ENCODE measurements at places on chromosomes 5 and 9.

DNA sequence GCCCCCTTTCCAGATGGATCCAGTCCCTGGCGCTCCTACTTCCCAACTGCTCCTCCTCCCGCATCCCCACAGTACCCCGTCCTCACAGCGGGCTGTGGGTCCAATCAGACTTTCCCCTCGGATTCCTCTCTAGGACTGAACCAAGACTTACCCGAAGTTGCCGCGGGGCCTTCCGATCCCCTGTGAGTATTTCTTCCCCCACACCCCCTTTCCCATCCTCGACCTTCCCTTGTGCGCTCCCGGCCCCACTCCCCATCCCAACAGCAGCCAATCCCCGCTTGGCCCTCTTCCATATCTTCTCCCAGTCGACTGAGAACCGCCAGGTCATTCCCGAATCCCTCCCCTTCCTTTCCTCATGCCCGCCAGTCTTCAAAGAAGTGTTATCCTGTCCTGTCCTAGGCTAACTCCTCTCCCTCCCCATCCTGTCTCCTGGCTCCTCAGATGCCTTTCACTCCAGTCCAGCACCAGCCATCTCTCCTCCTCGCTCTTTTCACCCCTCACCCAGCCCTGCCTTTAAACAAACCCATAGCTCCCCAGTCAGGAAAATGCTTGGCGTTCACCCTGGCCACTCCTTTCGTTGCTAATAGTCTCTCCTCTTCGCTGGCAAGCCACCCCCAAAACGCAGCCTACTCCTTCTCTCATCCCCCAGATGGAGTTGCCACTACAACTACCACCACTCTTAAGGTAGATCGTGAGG lies 646 bp downstream of the SWI5 start:
- no peak for DNase-seq

- no peak for DNase-seq
Measured at GRCh38 chr5:154397652-154398406, 48.0 kb upstream of the SAP30L start.

GRCh38 chr9:15578714-15579113 lies 25.9 kb downstream of the CCDC171 start:
- no peak for DNase-seq

GRCh38 chr5:107331882-107332281 lies 338.9 kb downstream of the EFNA5 start:
- DNase-seq: no peak

GRCh38 chr5:169410996-169411783 lies 110.3 kb upstream of the SLIT3 start:
- DNase-seq: no peak

GRCh38 chr9:106757514-106757913 lies 105.5 kb upstream of the ZNF462 start:
- no peak for DNase-seq

DNA sequence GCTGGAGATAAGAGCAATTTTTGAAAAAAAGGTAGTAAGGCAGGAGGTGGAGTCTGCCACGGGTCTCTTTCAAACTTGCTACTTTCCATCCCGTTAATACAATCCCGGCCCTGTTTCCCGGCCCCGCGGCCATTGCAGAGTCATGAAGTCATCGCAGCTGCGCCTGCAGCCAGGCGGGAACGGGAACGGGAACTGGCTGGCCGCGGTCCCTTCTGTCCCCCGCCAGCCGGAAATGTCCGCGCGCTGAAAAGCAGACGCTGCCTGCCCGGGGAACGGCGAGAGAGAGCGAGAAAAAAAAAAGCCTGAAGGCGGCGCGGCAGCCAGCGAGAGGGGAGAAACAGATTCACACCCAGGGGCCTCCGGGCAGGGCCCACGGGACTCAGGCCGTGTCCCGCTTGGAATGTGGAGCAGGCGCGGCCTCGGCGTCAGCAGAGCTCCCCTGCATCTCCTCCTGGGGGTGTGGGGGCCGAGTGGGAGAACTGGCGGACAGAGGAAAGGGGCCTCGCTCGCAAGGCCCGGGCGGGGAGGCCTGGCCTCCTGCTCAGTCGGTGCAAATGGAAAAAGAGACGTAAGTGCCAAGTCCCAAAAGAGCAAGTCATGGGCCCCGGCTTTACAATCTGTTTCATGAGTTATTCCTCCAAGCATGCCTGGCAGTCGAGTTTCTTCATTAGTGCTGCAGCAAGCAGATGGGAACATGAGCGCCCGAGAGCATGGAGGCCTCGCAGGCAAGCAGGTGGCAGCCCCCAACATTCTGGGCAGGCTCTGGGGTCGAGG lies 201.2 kb upstream of the GAS1 start:
- no peak for DNase-seq

- DNase-seq: no peak
Measured at GRCh38 chr5:33755231-33755630, 136.6 kb downstream of the ADAMTS12 start.

- no peak for DNase-seq
Measured at GRCh38 chr5:44605926-44606325, 202.8 kb upstream of the MRPS30 start.

- no peak for DNase-seq
Measured at GRCh38 chr9:81539317-81539716, 150.0 kb downstream of the TLE1 start.

DNA sequence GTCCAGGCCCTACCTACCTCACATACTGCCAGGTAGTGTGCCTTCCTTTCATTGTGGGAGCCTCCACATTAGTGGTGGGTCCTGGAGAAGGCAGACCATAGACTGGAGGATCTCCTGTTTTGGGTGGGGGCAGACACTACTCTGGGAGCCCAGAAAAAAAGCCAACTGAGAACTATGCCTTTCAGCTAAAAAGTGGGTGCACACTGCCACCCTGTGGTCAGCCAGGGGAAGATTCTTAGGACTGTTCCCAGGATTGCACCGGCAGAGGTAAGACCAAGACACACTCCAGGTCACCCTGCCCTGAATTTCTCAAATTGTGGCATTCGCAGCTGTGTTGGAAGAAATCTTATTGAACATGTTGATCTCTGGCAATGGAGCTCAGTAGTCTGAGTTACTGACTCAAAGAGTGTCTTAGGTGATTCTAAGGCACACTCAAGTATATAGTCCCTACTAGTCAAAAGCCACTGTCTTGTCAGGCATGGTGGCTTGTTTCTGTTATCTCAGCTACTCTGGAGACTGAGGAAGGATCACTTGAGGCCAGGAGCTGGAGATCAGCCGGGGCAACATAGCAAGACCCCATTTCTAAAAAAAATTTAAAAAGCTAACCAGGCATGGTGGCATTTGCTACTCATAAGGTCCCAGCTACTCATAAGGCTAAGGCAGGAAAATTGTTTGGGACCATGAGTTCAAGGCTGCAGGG lies 3.6 kb downstream of the SIGMAR1 start:
- peak; percentile 85 for DNase-seq

DNA sequence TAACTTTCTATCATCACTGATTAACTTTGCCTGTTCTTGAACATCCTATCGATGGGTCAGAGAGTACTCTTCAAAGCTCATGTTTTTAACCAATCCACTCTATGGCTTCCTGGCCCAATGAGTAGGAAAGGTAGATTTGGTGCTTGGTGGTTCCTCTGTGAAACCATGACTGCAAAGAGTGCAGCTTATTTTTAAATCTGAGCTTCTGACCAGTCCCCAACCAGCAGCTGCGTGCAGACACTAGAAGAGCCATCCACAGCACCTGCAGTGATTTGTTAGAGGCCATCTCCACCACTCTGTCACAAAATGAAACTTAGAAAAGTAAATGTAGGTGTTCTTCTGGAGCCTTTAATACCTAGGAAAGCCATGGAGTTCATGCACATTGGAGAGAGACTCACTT lies 107.3 kb upstream of the WWC1 start:
- no peak for DNase-seq

GRCh38 chr9:124812441-124812876 lies 35.5 kb downstream of the OLFML2A start:
- DNase-seq: no peak

GRCh38 chr9:71819115-71819739 lies 50.9 kb upstream of the CEMIP2 start:
- no peak for DNase-seq

DNA sequence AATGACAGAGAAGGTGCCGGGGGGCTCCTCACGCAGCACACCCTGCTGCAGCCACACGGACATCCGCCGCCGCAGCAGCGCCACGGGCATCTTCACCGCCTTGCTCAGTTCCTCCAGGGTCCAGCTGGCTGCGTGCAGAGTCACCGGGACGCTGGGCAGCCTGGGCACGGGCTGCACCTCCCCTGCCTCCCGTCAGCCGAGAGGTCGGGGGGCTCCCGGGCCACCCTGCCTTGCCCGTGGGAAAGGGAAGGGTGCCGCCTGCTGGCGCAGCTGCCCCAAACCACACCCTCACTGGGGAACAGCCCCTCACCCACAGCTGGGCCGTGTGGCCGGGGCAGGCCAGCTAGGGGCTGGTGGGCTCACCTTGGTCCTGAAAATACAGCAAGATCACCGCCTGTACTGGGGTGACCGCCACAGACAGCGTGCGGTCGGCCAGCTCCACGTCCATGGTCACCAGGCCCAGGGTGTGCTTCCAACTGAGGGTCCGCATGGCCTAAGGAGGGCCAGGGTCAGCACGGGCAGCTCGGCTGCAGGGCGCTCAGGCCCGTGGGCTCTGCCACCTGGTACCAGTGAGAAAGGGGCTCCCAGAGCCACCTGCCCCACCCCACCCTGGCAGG lies 3.6 kb upstream of the TMEM210 start:
- DNase-seq: no peak

GRCh38 chr5:132086277-132086794 lies 12.7 kb downstream of the CSF2 start:
- no peak for DNase-seq

GRCh38 chr5:100796851-100797250 lies 106.2 kb downstream of the ST8SIA4 start:
- DNase-seq: no peak

- no peak for DNase-seq
Measured at GRCh38 chr5:91018200-91018599, 364.9 kb downstream of the ARRDC3 start.

- DNase-seq: no peak
Measured at GRCh38 chr5:89087128-89087527, 204.1 kb upstream of the MEF2C start.

GRCh38 chr9:22415941-22416691 lies 30.5 kb upstream of the DMRTA1 start:
- DNase-seq: no peak

DNA sequence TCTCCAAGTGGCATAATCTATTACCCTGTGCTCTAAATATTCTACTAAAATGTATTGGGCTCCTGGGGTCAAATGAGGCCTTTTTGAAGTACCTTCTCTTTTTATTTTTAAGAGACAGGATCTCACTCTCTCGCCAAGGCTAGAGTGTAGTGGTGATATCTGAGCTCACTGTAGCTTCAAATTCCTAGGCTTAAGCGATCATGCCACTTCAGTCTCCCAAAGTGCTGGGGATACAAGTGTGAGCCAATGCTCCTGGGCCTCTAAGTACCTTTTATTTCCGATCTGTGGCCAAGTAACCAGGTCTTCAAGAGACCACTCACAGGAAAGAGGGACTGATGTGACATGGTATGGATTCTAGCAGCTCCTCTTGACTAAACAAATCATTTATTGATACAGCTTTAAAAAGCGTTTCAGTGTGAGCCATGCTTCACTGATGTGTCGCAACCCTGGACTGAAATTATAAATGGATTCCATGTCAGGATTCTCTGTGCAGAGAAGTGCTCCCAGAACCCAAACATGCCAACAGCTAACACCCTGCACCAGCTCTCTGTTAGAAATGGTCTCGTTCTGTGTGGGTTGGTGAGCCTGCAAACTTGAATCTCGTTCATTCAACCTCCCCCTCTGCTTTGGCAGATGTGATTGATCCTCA lies 477.8 kb downstream of the HINT1 start:
- DNase-seq: no peak

DNA sequence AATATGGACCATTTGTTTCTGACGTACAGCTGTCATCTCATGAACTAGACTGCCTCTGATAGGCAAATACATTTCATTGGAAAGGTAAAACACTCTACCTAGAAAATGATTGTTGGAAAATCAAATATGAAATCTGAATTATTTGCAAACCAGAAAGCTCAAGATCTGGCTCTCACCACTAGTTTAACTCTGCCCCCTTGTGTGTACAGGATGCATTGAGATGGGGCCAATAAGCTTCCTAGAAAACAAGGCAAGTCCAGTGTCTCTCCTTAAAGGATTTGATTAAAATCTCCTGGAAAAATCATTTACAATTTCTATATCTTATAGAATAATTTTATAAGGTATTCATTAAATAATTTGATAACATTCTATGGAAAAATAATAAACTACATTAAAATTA lies 311.9 kb upstream of the ANKH start:
- DNase-seq: no peak

DNA sequence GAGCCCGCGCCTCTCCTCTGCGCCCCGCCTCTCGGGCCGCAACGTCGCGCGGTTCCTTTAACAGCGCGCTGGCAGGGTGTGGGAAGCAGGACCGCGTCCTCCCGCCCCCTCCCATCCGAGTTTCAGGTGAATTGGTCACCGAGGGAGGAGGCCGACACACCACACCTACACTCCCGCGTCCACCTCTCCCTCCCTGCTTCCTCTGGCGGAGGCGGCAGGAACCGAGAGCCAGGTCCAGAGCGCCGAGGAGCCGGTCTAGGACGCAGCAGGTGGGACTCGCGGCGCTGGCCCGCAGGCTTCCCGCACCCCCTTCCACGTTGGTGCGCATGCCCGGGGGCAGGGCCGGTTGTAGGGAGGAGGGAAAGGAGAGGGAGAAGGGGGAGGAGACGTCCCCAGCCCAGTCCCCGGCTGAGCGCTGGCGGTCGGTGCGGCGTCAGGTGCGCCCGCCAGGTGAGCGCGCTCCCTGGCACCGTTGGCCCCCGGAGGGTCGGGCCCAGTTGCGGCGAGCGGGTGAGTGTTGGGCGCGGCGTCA lies at the start of gene OCLN:
OCLN (plus strand) TSS at position 400 of the 532 bp plus-strand sequence. CDS start 11,455 bp downstream, outside the sequence.
- peak; percentile 66 for DNase-seq

- DNase-seq: no peak
Measured at GRCh38 chr9:69932901-69933300, 110.7 kb upstream of the MAMDC2 start.

DNA sequence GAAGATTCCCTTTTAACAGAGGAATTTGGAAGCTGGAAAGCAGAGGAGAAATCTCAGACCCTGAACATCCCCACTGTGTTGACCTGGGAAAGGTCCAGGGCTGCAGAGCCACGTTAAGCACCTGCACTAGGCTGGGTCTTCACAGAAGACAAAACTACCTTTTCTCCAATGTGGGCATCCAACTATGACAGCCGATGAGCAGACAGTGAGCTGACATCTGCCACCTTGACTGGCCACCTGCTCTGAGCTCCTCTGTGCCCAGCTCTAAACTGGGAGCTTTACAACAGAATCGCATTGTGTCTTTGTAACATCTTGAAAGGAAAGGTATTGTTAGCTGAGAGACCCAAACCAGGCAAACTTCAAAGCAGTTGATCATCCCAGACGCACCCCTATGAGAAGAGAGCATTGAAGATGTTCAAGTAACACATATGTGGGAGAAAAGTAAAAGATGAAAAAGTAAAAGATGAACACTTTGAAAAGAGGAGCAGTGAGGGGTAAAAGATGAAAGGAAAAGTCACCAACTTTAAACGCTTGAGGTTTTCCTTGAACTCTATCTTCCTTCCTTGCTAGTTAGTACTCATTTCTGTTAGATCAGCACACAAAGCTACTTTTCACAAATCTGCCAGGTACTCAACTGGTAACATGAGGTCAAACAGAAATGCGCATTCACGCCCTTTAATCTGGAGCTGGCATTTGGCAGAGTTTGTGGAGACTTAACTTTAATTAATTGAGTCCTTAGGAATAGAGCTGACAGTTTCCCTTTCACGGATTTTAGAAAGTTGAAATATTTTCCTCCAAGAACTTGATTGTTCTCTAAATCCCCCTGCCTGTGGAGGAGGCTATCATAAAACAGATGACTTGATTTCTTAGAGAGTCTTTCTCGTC lies 53.2 kb upstream of the CTXN3 start:
- DNase-seq: no peak
